ENCODE measurements at places on chromosomes 5 and 9.

- no peak for DNase-seq
Observed at GRCh38 chr5:170289764-170290163, 7.8 kb downstream of the LCP2 start.

- no peak for DNase-seq
Observed at GRCh38 chr9:121171236-121171635, 30.4 kb downstream of the RAB14 start.

GRCh38 chr9:82057805-82058204 lies 69.2 kb downstream of the SPATA31D1 start:
- DNase-seq = no peak

DNA sequence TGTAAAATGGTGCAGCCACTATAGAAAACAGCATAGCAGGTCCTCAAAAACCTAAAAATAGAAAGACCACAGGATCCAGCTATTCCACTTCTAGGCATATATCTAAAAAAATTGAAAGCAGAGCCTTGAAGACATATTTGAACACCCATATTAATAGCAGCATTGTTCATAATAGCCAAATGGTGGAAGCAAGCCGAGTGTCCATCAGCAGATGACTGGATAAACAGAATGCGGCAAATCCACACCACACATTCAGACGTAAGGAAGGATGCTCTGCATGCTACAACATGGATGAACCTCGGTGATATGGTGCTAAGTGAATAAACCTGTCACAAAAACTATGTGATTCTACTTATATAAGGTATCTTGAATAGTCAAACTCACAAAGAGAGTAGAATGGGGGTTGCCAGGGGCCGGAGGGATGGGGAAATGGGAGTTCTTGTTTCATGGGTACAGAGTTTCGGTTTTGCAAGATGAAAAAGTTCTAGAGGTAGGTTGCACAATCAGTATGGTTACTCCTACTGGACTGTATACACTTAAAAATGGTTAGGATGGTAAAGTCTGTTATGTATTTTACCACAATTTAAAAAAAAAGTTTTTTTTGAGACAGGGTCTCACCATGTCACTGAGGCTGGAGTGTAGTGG lies 17.1 kb upstream of the HSD17B3 start:
- DNase-seq = no peak

- DNase-seq = no peak
Observed at GRCh38 chr9:133906932-133907910, 84.9 kb downstream of the VAV2 start.

DNA sequence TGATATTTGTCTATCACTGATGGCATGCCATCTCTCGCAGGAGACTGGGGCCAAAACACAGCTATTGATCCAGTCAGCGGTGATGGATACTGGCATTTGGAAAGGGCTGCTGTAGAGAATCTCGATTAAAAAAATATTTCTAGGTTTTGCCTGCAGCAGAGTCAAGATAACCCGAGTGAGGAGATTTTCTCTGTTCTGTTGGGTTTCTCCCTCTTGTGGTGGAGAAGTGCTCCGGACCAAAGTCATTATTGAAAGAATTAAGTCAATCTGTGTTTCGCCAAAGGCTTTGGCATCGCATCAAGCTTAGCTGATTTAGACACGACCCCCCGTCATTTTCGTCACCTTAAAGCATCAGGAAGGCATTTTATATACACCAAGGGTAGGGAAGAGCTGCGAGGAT lies 97.1 kb upstream of the IRX2 start:
- DNase-seq = no peak

- no peak for DNase-seq
Observed at GRCh38 chr5:119409235-119409815, 43.0 kb upstream of the HSD17B4 start.

DNA sequence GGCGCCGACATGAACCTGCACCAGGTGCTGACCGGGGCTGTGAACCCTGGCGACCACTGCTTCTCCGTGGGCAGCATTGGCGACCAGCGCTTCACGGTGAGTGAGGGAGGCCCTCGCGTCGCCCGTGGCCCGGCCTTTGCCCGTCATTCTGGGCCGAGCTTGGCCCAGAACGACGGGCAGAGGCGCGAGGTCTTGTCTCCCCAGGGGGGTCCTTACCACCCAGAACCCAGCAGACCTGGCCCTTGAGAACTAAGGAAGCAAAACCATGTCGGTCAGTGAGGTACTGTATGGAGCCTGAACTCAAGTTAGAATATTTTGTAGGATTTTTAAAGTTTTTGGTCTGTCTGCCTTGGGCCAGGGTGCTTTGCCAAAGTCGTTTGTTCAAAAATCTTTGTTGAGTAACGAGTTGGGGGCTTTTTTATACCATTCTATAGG lies 691 bp downstream of the DMXL1 start:
- no peak for DNase-seq

DNA sequence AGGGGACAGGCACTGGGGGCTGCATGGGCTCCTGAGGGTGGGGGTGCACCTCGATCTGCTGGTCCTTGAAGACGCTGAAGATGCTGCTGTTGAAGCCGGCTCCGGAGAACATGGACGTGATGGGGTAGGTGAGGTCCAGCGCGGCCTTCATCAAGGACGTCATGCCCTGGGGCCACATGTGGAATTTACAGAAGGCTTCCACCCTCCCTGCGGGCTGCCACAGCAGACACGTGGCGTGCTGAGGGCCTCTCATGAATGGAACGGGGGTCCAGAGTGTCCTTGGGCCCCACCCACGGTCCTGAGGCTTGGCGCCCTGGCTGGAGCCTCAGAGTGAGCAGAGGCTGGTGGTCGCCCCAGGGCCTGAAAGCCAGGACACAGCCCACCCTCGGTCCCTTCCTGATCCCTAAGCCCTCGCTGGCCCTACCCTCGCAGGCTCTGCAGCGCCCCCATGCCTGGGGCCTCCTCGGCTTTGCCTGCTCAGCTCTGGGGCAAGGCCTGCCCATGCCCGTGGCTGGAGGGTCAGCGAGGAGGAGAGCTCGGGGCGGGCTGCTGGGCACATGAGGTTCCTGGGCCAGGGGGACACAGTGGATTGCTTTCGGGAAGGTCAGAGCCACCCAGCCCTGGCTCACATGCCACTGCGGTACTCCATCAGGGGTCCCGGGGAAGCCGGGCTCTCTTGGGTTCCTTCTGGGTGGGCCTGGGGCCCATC lies 5.3 kb upstream of the NSMF start:
- no peak for DNase-seq

DNA sequence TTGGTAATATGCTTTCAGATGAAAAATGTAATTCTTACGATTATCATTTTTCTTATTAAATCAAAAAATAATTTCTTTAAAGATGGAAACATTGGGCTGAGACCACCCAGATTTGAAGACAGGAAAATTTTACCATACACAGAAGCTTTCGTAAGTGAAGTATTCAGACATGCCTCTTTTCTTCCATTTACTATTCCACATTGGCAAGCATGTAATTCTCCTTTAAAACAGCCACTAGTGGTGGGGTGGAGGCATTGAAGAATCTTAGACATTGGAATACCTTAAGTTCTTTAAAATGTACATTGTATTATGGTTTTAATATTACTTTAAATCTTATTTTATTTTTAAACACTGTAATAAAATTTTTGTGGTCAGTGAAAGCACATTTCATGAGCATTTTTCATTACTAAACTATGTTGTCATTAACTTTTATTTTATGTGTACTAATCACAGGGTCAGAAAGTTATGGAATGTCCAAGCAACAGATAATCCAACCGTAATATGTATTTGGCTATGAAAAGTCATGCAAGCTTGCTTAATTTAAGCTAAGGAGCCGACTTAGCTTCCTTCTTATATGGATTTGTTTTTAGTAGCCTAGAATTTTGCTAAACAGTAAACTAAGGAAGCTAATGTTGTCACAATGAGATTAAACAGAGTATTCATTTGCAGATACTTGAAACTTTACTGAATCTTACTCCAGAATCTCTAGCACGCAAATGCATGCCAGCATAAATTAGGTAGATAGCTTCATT lies 97.4 kb upstream of the ALDH1A1 start:
- peak; percentile 76 for DNase-seq

DNA sequence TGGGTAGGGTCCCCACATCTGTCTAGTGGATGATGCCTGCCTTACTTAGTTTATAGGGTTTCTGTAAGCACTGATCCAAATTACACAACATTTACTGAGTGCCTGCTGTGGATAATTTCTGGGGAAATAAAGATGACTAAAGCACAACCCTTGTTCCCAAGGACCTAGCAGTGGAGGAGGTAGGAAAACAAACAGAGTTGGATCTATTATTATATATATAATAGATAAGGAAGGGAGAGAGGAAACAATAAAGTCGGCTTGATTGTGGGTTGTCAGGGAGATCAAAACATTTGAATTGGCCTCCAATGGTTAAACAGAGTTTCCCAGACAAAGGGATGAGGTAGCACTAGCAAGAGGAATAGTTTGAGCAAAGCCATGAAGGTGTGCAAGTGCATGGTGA lies 14.0 kb downstream of the IL33 start:
- no peak for DNase-seq

GRCh38 chr5:53472279-53472678 lies 8.2 kb upstream of the FST start:
- DNase-seq = no peak

DNA sequence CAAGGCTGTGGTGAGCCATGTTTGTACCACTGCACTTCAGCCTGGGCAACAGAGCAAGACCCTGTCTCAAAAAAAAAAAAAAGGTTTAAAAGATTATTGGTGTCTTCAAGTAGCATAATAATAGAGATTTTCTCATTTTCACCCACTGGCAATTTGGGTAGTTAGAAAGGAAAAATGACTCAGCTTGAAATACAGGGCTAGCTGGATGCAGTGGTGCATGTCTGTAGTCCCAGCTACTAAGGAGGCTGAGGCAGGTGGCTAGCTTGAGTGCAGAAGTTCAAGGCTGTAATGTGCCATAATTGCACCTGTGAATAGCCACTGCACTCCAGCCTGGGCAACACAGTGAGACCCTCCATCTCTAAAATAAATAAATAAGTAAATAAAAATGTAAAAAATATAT lies 111.1 kb downstream of the ARRDC3 start:
- no peak for DNase-seq

All from HFFc6 (cell line).